ENCODE measurements at places on chromosomes 4 and X.

- no peak for DNase-seq
Observed at GRCh38 chr4:16993956-16994840, 95.8 kb upstream of the LDB2 start.

GRCh38 chr4:123398066-123398852, 1.7 kb downstream of the SPRY1 start:
- no peak for DNase-seq

GRCh38 chr4:71932941-71933340, 98.9 kb upstream of the NPFFR2 start:
- DNase-seq: no peak

DNA sequence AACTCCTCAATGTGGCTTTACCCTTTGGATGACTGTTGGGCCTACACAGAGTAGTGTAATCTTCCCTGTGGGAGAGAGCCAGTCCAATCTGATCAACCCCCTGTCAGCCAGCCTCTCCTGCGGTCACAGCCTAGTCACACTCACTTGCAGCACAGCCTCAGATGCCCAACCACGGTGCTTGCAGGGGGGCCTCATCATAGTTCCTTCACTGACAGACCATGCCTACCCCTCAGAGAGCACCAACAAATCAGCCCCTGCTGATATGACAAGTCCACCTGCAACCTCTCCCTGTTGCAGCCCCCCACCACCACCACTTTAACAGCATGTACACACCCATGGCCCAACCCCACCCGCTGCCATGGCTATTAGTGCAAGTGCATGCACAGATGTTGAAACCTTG, 146.8 kb downstream of the HMGN5 start:
- no peak for DNase-seq

DNA sequence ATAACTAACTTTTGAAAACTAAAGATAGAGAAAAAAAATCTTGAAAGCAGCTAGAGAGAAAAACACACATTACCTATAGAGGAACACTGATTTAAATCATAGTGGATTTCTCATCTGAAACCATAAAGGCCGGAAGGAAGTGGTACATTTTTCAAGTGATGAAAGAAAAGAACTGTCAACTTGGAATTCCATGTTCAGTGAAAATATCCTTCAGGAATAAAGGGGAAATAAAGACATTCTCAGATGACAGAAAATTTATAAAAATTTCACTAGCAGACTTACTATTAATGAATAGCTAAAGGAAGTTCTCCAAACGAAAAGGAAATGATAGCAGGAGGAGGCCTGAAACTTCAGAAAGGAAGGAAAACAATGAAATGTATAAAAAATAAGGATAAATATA, 7.6 kb upstream of the JADE3 start:
- DNase-seq: no peak

DNA sequence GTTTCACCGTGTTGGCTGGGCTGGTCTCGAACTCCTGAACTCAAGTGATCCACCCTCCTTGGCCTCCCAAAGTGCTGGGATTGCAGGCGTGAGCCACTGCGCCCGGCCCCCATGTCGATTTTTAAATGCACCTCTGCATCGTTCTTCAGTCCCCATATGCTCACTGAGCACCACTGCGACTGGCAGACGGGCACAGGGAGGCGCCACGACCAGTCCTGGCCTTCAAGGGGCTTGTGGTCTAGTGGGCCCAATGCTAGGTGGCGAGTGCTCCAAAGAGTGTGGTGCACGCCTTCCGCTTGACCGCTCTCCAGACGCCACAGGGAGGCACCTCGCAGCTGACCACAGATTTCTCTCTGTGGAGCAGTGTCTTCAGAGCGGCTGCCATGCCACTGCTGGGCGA, 11.7 kb upstream of the MSANTD1 start:
- no peak for DNase-seq

- no peak for DNase-seq
Observed at GRCh38 chr4:14837860-14838259, 164.4 kb upstream of the CPEB2 start.

DNA sequence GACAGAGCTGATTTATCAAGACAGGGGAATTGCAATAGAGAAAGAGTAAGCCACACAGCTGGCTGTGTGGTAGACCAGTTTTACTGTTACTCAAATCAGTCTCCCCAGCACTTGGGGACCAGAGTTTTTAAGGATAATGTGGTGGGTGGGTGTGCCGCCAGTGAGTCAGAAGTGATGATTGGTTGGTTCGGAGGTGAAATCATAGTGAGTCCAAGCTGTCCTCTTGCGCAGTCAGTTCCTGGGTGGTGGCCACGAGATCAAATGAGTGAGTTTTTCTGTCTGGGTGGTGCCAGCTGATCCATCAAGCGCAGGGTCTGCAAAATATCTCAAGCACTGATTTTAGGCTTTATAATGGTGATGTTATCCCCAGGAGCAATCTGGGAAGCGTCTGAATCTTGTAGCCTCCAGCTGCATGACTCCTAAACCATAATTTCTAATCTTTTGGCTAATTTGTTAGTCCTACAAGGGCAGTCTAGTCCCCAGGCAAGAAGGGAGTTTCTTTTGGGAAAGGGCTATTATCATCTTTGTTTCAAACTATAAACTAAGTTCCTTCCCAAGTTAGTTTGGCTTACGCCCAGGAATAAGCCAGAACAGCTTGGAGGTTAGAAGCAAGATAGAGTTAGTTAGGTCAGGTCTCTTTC, 44.0 kb upstream of the PPP1R2C start:
- DNase-seq: no peak

GRCh38 chrX:119682019-119682989, 10.7 kb downstream of the SEPTIN6 start:
- no peak for DNase-seq

DNA sequence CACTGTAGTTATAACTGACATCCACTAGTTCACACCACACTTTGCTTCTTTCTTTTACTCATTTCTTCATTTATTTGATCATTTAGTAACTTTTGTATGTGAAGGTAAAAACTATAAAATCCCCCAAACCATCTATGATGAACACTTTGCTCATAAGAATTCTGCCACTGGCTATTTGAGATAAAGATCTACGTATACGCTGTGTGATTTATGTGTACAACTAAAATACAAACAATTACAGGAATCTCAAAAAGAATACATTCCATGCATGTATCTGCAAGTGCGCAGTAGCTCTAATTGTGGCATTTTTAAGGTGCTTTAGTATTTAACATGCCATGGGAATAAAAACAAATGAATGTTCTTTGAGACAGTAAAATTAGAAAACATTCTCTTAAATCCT, 156.9 kb upstream of the NAP1L5 start:
- DNase-seq: no peak

- DNase-seq: no peak
Observed at GRCh38 chr4:106269711-106270110, 46.3 kb downstream of the TBCK start.

All from NCI-H1048 (cell line).